C1 segment of cervical spinal cord (tissue), 14 donors: ENCODE measurements at places on chromosomes 1 and 21.

DNA sequence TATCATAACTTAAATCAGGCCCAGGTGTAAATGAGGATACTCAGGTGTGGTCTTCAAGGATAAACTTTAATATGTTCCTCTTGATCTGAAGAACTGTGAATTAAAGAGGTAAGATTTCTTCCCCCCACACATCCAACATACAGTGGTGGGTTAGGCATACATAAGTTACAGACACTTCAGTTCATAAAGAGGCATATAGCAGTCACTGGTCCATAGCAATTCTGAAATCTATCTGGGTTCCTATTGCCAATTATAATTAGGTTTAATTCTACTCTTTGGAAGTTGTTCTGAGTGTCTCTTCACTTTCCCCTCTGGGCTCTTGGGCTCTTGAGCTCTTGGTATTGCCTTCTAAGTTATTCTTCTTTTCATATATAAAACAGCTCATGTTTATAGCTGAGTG is 32.5 kb upstream of the TSPAN2 start:
- DNase-seq = no peak

DNA sequence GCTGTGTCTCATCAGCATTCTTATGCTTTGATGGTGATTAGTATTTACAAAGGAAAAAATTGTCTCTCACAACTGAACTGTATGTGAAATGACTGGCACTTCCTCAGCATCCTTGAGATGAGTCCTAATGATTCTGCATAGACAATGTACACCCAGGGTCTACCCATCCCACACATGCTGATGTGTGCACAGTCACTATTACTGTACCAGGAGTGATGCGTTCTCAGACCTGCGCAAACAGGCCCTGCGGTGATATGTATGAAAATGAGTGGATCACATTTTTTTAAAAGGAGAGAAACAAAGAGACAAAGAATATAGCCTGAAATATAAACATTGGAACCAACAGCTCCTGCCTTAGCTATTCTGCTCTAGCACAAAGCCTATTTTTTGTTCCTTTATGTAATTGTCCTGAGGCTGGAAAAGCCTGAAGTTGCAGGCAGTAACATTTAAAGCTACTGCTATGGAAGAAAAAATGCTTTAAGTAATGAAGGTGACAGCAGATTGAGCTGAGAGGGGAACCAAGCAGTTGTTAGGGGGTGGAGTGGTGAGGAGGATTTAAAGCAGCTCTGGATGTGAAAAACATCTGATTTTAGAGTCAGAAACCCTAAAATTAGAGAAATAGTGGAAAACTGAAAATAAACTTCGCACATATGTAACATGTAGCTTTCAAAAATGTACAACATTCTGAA is 5.5 kb downstream of the RCAN1 start:
- no peak for DNase-seq

- DNase-seq = no peak
Observed at GRCh38 chr1:209414803-209415329, 168.6 kb upstream of the CAMK1G start.

DNA sequence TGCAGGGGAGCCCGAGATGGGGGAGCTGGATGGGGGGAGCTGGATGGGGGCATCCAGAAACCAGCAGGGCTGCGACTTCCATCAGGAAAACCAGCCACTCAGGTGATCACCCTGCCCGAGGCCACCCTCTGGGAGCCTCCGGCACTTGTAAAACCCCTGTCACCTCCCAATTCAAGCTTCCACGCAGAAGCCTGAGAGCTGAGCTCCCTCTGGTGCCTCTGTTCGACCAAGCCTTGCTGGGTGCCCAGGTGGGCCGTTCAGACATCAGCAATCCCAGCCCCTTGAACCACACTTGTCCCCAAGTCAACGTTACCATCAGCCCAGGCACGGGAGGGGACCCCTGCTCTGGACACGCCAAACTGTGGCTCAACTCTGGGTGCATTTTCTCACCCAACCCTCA is 59.6 kb downstream of the MEGF6 start:
- DNase-seq = no peak

- DNase-seq = no peak
Observed at GRCh38 chr1:41478118-41478748, 6.2 kb downstream of the EDN2 start.

- DNase-seq = no peak
Observed at GRCh38 chr1:202664083-202664482, 46.2 kb downstream of the SYT2 start.

GRCh38 chr1:147725685-147726084 is 34.7 kb downstream of the GJA5 start:
- DNase-seq = no peak

DNA sequence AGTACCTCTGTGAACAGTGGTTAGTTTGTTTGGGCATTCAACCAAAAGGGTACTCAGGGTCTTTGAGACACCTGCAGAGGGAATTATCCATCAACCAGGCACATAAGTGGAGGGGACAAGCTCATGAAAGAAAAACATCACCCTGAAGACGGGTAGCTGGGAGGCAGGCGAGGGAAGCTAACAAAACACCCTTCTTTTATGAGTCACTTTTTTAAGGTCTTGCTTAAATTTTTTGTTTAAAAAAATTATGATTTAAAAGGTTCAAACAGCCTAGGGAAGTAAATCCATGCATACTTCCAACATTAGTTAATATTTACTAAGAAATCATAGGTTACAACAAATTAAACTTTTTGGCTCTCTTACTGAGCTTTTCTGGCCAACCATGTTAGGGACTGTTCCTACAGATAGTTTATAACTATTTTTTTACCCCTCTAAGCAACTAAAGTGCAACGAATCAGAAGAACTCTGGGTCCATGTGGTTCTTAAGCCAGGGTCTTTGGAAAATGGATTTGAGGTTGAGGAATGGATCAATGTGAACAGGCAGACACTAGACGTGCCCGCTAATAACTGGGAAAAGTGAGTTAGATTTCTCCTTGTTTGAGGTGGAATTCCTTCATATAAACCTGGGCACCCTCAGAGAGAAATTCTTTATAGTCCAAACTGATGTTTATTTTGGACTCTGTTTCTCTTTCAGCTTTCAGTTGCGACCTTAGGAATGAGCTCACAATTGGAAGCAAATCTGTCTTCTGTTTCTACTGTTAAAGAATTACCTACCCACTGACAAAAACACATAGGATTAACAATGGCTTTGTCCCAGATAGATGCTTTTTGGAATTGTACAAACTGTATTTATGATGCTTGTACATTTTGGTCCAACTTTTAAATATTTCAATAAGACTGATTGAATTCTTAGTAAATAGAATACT is 123.0 kb downstream of the LYPLAL1 start:
- DNase-seq = no peak

GRCh38 chr1:55827350-55827749 is 612.2 kb upstream of the USP24 start:
- DNase-seq = no peak

GRCh38 chr1:15731735-15732685 is 4.0 kb upstream of the SLC25A34 start:
- peak; percentile 35 for DNase-seq

GRCh38 chr1:31234870-31235269 is 4.8 kb downstream of the NKAIN1 start:
- no peak for DNase-seq

- no peak for DNase-seq
Observed at GRCh38 chr1:185398022-185398421, 81.0 kb upstream of the IVNS1ABP start.

DNA sequence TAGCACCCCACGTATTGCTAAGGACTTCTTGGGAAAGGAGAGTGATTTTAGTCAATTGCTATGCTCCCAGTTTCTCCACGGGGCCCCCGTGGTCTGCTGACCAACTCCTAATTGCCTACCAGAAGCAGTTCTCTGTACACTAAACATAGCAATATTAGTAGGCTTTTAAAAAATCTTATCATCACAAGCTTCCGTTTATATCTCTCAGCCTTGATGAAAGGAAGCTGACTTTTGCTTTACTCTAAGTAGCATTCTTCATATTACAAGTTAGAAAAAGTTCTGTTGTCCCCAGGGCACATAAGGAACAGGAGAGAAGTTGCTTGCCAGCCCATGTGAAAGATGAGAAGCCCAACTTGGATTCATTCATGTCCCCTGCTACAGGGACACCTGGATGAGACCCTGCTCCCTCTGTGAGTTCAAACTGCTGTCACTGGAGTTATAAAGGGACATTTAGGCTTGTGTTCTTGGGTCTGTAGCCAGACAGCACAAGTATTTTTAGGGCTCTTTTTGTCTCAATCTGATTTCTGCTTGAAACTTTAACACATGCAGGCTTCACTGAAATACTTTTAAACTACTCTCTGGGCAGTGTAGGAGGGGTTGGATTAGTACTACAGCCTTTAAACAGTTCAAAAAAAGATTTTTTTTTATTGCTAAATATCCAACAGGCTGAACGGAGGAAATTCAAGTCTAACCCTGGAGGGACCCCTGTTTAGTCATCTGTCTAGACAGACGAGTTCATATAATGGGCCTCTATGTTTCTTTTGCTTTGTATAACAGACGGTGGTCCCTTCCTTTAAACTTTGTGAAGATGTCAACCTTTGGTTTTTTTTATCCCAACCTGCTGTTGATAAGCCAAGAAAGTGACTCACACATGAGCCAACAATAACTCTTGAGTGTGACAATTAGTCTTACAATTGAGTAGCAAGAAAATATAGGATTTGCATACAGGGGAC is 29.5 kb downstream of the TGFB2 start:
- no peak for DNase-seq

GRCh38 chr21:23585419-23585818 is 2021.9 kb downstream of the MRPL39 start:
- DNase-seq = no peak

- no peak for DNase-seq
Observed at GRCh38 chr1:153648000-153648643, 10.4 kb upstream of the SNAPIN start.

GRCh38 chr21:45363921-45364467 is 41.0 kb upstream of the COL18A1 start:
- DNase-seq = no peak
